SK-N-SH (cell line): ENCODE measurements at places on chromosomes 16 and 17.

DNA sequence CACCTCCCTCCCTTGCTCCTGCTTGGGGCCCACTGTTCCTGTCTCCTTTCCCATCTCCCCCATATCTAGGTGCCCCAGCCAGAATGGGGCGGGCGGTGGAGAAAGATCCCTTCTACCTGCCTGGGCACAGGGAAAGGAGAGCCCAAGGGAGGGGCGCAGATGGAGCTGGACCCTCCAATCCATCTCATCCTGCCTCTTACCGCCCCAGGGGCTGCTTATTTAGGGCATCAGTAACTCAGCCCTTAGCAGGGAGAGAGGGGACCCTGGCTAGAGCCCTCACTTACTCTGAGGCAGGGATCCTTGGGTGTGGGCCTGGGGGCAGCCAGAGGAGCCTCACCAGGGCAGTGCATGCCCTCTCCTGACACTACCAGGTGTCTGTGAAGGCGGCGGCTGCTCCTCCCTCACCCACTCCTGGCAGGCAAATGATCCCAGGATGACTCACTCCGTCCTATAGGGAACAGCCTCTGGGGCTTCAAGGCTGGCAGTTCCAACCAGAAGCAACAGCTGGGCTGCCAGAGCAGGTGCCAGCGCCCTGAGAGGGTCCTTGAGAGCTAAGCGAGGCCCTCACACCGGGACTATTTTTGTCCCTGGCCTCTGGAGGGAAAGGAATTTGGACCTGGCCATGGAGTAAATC, 16.3 kb upstream of the BCAR1 start:
- peak; percentile 38 for DNase-seq

GRCh38 chr17:9771465-9771864, 19.9 kb downstream of the DHRS7C start:
- DNase-seq: no peak

DNA sequence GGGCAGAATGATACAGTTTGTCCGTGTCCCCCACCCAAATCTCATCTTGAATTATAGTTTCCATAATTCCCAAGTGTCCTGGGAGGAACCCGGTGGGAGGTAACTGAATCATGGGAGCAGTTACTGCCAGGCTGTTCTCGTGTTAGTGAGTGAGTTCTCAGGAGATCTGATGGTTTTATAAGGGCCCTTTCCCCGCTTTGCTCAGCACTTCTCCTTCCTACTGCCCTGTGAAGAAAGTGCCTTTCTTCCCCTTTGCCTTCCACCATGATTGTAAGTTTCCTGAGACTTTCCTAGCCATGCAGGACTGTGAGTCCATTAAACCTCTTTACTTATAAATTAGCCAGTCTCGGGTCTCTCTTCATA, 28.9 kb upstream of the SEC14L1 start:
- DNase-seq: no peak

DNA sequence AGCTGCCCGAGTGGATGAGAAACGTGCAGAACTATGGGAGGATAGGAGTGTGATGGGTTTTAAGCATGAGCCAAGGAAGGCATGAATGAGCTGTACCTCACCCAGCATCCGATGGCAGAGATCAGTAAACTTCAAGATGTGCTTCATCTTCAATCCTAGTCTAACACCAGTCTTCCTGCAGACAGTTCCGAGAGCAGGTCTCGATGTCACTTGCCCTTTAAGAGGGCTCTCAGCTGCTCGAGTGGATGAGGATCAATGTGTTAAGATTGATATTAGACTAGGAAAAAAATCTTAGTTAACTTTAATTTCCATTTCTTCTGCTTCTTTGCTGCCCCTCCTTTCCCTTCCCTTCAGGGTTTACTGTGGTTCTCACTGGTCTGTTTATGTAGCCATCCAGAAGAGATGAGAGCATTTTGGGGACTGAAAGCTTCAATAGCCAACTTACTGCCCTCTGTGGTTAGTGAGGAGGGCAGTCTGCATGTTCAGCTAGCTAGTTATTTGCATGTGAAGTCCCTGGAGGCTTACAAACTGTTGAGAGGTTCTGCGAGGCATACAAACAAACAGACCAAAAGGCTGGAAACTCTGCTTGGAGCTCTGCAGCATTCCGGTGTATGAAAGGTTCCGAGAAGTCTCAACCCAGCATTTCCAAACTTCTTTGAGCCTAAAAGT, 15.3 kb downstream of the KLHL36 start:
- DNase-seq: no peak

GRCh38 chr16:78494674-78495073, 395.2 kb downstream of the WWOX start:
- no peak for DNase-seq

DNA sequence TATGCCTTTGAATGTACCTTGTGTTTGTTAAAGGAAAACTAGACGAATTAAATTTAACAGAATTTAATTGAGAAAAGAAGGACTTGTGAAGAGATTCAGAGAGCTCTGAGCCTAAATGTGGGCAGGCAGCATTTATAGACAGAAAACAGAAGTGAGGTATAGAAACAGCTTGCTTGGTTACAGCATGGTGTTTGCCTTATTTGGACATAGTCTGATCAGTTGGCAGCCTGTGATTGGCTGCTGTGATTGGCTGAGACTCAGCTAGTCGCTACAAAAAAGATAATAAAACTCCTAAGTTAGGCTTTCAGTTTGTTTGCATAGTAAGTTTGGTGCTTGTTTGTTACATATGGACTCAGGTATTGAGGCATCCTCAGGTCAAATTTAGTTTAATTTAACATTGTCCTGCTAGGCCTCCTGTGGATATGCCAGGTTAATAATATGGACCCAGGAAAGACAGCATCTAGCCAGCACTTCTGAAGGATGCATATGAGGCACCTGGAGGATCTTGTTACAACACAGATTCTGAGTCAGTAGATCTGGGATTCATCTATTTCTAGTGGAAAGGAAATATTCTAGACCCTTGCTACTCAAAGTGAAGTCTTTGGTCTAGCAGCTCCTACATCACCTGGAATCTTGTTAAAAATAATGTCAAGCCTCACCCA, 43.4 kb downstream of the SLFN5 start:
- DNase-seq: no peak
